ENCODE measurements at places on chromosomes 5 and 9.
A peak's percentile ranks its signal among the peaks of the same experiment; 100 is the strongest.

GRCh38 chr5:132183723-132184122, 43.9 kb downstream of the P4HA2 start:
- no peak for DNase-seq

GRCh38 chr5:179374506-179375235, 29.4 kb upstream of the ADAMTS2 start:
- no peak for DNase-seq

GRCh38 chr9:93286252-93287188, 102.6 kb downstream of the WNK2 start:
- DNase-seq = no peak

DNA sequence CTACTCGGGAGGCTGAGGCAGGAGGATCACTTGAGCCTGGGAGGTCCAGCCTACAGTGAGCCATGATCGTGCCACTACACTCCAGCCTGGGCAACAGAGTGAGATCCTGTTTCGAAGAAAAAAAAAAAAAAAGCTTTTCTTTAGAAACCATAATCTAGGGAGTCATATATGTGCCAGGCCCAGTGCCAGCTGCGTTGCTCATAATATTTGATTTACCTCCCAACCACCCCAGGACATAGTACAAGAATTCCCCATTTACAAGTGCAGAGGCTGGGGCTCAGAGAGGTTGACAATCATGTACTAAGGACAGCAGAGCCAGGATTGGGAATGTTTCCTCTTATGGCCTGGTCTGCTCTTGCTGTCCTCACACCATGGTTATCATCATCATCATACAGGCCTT, 25.1 kb upstream of the TRIM14 start:
- no peak for DNase-seq

DNA sequence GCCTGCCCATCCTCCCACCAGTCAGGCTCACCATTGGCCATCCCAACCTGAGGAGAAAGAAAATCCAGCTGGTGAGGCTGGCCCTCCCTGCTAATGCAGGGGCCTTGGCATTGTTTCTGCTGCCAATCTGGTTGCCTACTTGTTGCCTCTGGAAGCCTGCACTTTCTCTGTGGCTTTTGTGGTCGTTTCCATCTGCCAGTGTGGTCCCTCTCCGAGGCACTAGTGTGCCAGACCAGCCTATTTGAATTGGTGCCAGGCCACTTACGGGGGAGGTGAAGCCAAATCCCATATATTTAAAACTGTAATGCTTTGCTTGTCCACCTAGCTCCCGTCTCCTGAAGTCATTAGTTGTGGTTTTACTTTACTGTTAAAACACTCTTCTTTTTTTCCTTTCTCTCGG, 213.4 kb upstream of the ADAMTSL1 start:
- no peak for DNase-seq

DNA sequence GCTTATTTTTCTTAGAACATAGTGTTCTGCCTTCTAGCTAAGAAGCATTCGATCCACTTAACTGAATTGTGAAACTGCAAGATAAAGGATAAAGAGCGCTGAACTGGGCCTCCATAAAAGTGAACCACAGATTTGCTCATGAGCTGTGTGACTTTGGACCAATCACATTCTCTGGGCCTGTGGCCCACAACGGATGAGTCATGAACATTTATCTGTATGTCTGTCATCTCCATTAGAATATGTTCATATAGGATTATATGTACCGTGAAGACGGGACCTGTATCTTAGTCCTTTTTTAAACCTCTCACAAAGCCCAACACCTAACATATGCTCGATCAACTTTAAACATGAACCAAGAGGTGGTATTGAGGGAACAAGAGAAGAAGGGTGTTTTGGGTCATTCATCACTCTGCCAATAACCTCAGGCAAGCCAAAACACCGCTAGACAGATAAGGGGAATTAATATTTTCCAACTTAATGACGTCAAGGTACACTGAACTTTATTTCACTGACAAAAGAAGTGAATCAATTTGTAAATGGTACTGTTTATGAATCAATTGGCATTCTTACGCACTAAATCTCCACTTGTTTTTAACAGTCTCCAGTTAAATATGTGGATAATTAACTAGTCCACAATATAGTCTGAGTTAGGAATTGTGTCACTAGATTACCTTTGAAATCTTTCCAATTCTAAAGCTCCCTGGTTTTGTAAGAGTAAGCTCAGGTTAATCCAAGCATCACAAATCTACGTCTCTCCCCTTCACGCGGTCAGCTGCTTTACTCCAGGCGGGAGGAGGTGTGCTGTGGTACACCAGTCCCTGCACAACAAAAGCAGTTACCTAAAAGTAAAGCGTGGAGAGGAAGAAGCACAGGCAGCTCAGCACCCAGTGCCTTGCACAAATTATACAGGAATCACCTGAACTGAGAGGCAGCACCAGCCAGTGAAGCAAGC, 1.6 kb downstream of the TMEM245 start:
- DNase-seq = peak; percentile 51

DNA sequence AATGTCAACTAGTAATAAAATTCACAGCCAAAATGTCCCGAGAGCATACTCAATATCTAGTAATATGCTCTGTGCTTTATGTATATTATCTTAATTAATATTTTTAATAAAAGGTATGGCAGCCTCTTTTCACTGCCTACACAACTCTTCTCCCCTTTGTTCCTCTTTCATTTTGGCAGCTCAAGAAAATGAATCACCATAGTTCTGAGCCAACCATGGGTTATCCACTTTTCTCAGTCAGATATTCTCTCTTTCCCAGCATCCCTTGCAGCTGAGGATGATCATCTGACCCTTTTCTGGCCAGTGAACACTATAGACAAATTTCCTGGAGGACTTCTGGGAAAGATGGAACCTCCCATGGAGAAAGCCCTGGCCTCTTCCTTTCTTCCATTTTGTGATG, 8.2 kb upstream of the DOCK8 start:
- no peak for DNase-seq

Data from activated T-cell treated with anti-CD3 and anti-CD28 coated beads for 24 hours (primary cell).